CD4-positive, alpha-beta T cell treated with Interleukin-15 for 4 hours (primary cell): ENCODE measurements at places on chromosomes 1 and 21.
A peak's percentile ranks its signal among the peaks of the same experiment; 100 is the strongest.

GRCh38 chr1:91712981-91713841 is 172.7 kb downstream of the TGFBR3 start:
- DNase-seq, result peak; percentile 57

GRCh38 chr1:23215751-23216449 is 1.4 kb downstream of the HTR1D start:
- no peak for DNase-seq

- no peak for DNase-seq
These were observed 30.5 kb downstream of the DIP2A start for GRCh38 chr21:46489162-46489663.

DNA sequence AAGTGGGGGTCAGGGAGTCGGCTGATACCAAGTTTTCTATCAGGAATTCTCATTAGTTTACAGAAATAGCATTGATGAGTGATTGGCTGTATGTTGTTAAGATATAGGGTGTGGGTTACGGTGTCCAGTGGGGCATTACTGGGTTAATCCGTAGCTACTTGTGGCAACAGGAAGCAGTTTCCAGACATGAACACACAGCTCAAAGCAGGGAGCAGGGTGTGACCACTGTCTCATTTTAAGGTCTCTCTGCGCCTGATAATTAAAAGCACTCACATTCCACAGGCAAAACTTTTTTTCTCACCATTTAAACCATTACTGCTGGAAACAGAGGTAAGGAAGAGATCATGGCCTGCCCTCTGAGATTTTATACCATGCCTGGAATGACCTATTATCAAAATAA is 114.9 kb downstream of the SIK1 start:
- no peak for DNase-seq

- DNase-seq, result no peak
These were observed 192.4 kb downstream of the TGFBR3 start for GRCh38 chr1:91693557-91693956.
